Stimulated activated CD4-positive, alpha-beta T cell treated with anti-CD3 and anti-CD28 coated beads, Interleukin-15, amount 100 ng/mL, for 1 hour (primary cell): ENCODE measurements at places on chromosomes 6 and 20.

- DNase-seq: no peak
Observed at GRCh38 chr20:51010932-51011331, 12.0 kb downstream of the KCNG1 start.

DNA sequence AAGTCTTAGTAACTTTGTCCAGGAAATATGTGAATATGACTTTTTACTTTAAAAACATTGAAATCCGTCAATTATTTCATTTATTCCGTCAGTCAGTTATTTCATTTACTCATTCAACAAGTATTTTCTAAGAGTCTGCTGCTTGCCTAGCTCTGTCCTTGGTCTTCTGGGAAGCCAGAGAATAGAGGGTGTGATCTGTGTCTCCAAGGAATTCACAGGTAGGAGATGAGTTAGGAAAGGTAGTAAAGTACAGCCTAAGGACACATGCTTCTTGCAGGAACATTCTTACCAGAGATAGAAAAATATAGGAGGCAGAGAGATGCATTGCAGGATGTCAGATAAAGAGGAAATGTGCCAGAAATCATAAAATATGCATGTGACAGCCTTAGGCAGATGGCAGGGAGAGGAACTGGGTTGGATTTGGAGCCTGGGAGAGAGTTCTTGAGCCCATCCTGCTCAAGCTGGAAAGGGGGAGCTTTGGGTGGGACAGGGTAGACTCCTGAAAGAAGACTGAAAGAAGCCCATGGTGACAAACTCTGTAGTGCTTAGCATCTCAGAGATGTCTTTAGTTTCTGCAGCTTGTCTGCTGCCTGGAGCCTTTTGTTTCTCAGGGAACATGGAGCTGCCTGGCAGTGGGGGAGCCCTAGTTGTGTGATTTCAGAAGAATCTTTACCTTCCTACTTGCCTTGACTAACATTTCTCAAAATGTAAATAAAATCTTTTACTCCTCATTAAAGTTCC lies 3.5 kb downstream of the SH3BGRL2 start:
- no peak for DNase-seq

DNA sequence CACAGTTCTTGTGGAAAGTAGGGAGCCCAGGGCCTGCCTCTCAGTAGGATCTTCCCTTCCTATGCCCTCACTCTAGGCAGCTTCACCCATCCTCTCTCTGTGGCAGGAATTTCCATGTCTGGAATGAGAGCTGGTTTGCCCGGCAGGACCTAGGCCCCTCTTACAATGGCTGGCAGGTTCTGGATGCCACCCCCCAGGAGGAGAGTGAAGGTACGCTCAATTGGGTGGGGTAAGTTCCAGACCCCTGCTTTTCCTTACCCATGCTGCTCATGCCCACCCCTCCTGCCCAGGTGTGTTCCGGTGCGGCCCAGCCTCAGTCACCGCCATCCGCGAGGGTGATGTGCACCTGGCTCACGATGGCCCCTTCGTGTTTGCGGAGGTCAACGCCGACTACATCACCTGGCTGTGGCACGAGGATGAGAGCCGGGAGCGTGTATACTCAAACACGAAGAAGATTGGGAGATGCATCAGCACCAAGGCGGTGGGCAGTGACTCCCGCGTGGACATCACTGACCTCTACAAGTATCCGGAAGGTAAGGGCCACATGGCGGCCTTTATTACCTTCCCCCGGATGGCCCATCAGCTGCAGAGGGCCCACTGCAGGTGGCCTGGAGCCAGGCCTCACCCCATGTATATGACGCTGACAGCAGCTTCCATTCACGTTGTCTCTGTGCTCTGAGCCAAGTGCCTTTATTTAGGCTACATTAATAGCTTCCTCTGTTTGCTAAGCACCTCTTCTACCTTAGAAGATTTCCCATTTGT lies 22.8 kb downstream of the TGM6 start:
- no peak for DNase-seq

DNA sequence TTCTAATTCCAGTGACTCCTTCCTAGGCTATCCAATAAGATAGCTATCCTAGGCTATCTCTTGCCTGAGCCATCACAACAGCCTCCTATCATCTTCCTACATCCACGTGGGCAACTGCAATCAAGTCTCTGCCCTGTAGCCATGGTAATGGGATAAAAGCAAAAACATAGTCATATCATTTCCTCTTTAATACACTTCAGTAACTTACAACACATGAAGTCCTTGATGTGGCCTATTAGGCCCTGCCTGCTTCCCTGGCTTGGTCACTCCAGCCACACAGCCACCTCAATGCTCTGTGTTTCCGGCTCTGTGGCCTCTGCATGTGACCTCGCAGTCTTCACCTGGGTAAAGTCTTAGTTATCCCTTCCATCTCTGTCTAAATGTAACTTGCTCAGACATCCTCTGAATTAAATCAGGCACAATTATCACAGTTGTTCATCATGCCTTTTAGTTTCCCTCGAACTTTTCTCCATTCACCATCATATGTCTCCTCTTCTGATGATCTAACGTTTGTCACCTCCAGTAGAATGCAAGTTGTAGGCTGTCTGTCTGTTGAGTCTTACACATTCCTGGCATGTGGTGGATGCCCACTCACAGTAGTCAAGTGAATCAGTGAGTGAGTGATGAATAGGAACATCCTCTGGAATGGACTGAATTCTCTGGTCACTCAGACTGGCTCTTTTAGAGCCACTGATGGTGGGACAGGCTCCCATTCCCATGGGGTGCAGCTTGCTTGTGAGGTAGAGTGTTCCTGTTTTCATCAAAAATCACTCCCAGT lies 229.4 kb downstream of the TBC1D7 start:
- DNase-seq: no peak

GRCh38 chr20:18092890-18093289 lies 35.2 kb upstream of the OVOL2 start:
- DNase-seq: no peak

DNA sequence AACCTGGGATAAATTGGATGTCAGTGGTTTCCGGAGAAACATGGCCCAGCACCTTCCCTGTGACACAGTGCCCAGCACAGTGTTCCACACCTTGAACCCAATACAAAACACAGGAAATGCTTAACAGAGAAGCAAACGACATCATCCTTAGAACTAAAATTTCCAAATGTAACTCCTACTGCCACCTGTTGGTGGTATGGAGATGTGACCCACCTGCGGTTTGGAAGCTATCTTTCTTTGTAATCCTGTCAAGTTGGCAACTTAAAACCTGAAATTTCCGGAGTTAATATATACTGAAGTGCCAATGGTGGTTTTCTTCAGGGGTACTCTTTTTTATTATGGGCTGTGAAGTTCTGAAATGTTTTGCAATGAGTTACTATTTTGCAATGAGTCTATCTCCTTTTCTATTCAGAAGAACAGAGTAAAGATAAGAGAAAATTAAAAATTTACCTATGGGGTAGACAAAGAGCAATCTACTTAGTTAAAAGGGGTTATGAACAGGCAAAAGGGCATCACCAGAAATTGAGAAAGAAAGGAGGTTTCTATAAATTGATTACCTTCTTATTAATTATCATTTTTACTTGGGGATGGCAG lies 658.8 kb downstream of the PTPRT start:
- DNase-seq: no peak

DNA sequence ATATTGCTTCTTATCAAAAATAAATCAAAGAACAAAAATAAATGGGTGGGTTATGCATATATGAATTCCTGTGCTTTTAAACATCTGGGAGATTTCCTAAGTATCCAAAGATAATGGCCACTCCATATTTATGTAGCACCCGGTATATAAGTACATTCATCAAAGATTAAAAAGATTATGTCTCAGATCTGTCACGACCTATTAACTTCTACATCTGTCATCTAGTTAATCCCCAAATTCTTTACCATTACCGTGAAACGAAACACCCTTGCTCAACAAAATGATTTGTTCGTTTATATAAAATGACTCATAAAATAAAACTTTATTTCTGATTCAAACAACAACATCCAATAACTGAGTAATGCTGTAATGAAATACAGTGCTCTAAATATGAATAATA lies 64.8 kb upstream of the FOXQ1 start:
- DNase-seq: no peak

DNA sequence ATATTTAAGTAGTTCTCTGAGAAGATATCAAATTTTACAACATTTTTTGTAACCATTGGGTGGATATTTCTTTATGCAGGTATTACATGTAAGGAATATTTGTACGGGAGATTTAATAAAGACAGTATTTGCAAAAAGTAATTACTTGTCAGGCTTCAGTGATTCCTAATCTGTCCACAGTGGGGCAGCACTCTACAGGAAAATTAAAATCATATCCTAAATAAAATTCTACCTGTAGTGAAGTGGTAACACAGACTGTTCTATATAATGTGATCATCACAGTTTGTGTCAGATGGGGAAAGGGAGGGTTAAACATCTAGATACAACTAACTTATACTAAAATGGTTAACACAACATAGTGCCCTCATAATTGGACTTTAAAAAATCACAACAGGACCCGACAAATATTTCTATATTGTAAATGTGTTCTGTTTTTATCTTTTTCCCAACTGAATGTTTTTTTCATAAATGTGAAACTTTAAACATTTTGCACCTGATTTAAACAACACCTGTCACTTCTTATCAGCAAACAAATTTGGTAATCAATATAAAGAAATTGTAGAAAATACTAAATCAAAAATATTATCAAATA lies 145.6 kb upstream of the MANEA start:
- no peak for DNase-seq

GRCh38 chr6:42696526-42697267 lies 25.7 kb downstream of the PRPH2 start:
- no peak for DNase-seq

DNA sequence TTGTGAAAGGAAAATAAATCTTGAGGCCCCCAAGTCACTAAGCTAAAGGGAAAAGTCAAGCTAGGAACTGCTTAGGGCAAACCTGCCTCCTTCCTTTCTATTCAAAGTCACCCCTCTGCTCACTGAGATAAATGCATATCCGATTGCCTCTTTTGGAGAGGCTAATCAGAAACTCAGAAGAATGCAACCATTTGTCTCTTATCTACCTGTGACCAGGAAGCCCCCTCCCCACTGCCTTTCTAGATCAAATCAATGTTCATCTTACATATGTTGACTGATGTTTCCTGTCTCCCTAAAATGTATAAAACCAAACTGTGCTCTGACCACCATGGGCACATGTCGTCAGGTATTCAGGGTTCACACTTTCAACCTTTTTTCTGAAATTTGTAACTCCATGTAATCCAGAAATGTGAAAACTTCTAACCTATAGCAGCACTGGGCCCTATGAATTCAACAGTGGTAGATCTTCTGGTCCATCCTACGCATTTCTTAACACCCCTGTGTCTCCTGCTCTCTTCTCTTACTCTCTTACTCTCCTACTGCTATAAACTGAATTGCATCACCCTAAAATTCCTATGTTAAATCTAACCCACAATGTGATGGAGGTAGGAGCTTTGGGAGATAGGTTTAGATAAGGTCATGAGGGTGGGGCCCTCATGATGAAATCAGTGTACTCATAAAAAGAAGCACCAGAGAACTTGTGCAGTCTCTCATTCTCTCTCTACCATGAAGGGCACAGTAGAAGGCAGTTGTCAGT lies 89.3 kb downstream of the EPB41L2 start:
- no peak for DNase-seq

DNA sequence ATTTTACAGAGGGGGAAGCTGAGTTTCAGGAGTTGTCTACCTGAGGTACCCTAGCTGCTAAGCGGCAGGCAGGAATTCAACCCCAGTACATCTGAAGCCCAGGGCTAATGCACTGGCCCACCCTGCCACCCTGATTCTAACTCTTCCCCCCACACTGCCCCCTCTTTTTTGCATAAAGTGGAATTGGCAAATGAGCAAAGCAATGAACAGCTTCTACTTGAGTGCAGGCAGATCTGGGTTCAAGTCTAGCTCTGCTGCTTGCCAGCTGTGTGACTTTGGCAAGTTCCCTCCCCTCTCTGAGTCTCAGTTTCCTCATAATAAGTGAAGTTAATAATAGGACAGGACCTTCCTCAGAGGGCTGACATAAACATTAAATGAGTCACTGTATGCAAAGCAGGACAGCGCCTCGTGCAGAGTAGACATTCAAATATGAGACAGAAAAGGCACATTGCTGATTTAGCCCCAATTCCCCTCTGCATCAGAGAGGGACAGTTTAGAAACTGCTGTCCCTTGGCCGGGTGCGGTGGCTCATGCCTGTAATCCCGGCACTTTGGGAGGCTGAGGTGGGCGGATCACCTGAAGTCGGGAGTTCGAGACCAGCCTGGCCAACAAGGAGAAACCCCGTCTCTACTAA lies 4.7 kb downstream of the ADA start:
- no peak for DNase-seq

- DNase-seq: no peak
Observed at GRCh38 chr6:97053643-97054411, 129.3 kb downstream of the KLHL32 start.
